ENCODE measurements at places on chromosomes 12 and 14.

DNA sequence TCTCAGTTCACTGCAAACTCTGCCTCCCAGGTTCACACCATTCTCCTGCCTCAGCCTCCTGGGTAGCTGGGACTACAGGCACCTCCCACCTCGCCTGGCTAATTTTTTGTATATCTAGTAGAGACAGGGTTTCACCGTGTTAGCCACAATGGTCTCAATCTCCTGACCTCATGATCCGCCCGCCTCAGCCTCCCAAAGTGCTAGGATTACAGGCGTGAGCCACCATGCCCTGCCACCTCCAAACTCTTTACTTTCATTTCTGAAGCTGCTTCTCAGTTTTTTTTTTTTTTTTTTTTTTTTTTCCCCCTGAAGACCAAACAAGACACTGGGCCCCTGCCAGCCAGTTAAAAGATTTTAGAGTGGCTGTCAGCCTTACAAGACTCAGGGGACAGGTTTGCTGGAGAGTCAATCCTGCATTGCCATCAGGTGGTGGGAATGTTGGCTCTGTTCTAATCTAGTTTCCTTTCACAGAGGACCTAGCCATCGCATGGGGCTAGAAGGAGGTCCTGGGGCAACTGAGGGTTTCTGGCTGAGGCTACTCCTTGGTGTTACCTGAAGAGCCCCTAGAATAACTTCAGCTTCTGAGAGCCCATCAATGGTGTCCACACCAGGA is 37.4 kb upstream of the HIGD1C start:
- no peak for DNase-seq

GRCh38 chr12:57152639-57153038 is 5.2 kb upstream of the LRP1-AS start:
- no peak for DNase-seq

DNA sequence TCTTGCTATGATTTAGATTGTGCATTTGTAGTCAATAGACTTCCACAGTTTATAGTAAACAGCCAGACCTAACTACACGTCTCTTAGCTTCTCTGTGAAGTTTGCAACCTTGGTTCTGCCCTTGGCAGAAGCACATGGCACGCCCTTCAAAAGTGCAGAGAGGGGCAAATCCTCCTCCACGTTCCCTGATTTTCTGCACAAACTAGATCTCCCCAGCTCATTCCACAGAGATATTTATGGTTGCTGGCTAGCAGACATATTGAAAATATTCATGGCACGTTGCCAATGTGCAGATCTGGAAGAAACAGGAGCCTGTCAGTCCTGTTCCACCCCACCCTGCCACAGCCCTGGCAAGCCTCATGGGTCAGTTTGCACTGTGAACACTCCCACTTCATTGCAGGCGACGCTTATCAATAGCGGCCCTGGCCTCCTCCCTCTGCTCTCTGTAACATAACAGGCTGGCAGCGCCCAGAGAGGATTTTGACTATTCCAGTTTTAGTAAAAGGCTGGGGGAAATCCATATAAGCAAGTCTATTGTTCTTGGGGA is 6.5 kb upstream of the LGALS3 start:
- no peak for DNase-seq

DNA sequence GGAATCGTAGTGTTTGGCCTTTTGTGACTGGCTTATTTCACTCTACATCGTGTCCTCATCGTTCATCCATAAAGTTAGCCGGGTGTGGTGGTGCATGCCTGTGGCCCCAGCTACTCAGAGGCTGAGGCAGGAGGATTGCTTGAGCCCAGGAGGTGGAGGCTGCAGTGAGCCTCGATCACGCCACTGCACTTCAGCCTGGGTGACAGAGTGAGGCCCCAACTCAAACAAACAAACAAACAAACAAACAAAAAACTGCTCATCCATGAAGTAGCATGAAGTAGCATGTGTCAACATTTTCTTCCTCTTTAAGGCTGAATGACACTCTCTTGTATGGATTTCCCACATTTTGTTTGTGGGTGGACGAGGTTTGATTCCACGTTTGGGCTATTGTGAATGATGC is 44.0 kb upstream of the MEG3 start:
- no peak for DNase-seq

GRCh38 chr12:98646294-98647090 is 1.4 kb downstream of the APAF1 start:
- DNase-seq = no peak

- DNase-seq = no peak
Measured at GRCh38 chr12:130031571-130032189, 127.9 kb upstream of the TMEM132D start.

DNA sequence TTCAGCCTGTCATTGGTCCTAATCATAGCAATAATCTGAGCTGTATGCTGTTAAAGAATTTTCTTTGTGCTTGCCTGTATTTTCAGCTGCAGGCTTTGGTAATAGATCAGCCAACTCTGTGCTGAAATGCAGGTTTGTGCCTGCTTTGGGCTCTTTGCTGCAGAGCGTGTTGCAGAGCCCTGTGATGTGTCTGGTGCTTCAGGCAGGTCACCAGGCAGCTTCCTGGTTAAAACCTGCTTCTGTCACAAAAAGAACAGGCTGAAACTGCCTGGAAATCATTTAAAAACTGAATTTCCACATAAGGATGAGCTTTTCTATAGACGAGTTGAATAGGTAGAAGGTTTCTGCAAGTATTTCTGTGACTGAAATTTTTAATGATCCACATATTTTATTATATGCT is 3.1 kb downstream of the DIP2B start:
- no peak for DNase-seq

- DNase-seq = no peak
Measured at GRCh38 chr12:10453156-10453555, at the start of gene KLRC1. Gene KLRC1 (minus strand): TSS chr12:10453377. CDS start chr12:10451156, 2,221 bp downstream.

GRCh38 chr12:38878986-38879385 is 26.4 kb downstream of the CPNE8 start:
- no peak for DNase-seq

DNA sequence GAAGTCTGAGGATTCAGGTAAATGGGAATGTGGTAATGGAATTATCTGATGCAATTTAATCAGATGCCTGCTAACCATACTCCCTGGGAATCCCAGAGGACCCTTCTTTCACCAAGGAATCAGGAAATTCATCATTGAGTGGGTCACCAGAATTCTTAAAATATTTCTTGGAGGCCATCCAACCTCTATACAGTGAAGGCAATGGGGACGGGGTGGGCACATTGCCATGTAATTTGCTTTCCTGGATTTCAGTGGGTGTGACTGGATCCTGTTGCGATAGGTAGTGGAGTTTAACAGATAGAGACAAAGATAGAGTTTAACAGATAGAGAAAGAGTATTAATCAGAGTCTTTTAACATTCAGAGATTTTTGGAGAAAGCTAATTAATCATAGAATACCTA is 394.4 kb downstream of the DAD1 start:
- DNase-seq = no peak

- DNase-seq = no peak
Measured at GRCh38 chr14:71595441-71595840, 336.8 kb upstream of the RGS6 start.

- DNase-seq = no peak
Measured at GRCh38 chr14:66174453-66174891, 311.7 kb upstream of the CCDC196 start.

- no peak for DNase-seq
Measured at GRCh38 chr12:120814903-120815429, 89.2 kb downstream of the SPPL3 start.

DNA sequence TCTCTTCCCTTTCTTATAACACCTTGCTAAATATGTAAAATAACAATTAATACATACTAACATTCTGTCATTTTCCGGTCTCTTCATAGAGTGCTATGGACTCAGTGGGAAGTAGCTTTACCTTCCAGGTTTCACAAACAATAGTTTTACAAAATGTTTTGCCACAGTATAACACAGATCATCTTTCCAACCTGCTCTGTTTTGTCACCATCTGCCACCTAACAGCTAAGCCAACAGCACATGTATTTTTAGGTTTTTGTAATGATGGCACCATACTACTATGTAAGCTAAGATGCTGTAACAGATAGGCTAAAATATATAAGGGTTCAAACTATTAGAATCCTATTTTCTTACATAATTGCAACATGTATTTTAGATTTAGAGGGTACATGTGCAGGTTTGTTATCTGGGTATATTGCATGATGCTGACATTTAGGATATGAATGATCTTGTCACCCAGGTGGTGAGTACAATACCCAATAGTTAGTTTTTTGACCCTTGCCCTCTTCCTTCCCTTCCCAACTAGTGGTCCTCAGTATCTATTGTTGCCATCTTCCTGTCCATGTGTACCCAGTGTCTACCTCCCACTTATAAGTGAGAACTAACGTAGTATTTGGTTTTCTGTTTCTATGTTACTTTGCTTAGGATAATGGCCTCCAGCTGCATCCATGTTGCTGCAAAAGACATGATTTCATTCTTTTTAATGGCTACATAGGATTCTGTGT is 8.7 kb downstream of the RHOJ start:
- DNase-seq = no peak

DNA sequence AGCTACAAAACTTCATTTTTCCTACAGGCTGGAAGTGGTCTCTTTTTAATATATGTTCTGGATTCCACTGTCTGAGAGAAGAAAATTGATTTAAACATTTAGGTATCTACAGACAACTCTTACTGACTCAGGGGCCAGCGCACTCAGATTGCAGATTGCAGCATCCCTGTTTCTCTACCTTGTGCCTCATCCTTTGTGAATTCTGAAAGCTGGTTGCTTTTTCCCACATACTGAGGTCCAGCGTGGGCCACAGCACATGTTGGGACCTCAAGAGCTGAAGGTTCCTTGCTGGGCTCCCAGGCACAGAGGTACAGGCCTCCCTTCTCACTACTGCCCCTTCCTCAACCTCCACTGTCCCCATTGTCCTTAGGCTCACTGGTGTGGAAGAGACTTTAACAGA is 101.7 kb upstream of the CCDC175 start:
- no peak for DNase-seq

GRCh38 chr14:74934476-74935359 is 11.7 kb upstream of the RPS6KL1 start:
- DNase-seq = no peak

GRCh38 chr14:105989566-105990302 is 463.4 kb downstream of the TMEM121 start:
- no peak for DNase-seq

GRCh38 chr14:101719708-101720107 is 41.8 kb upstream of the PPP2R5C start:
- DNase-seq = no peak

DNA sequence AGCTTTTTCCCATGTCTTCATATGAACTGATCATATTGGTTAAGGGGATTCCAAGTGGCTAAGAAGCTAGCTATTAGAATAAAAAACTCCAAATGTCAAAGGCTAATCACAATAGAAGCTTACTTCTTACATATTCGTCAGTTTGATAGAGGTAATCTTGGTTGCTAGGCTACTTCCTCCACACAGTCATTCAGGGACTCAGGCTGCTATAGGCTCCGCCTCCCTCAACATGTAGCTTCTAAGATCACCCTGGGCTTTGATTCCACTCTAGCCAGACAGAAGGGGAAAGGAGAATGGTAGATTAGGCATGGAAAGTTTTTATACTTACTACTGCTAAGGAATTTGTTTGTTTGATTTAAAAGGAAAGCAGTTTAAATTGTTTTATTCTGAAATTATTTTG is 207.9 kb downstream of the EFCAB11 start:
- no peak for DNase-seq

DNA sequence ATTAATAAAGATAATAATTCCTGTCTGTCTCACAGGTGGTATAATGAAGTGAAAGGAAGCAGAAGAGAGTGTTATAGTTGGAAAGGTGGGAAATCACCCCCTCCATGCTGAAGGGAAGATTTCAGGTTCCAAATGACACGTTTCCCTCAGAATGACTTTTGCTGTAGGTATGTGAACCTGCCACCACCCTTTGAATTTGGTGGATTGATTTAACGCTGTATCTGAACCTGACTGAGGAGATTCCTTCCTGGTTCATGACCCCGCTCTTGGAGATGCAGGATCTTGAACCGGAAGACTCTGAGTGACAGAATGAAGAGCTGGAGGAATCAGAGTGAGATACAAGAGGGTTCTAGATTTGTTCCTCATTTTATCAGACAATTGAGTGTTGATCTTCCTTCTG is 20.3 kb upstream of the EMP1 start:
- DNase-seq = no peak

DNA sequence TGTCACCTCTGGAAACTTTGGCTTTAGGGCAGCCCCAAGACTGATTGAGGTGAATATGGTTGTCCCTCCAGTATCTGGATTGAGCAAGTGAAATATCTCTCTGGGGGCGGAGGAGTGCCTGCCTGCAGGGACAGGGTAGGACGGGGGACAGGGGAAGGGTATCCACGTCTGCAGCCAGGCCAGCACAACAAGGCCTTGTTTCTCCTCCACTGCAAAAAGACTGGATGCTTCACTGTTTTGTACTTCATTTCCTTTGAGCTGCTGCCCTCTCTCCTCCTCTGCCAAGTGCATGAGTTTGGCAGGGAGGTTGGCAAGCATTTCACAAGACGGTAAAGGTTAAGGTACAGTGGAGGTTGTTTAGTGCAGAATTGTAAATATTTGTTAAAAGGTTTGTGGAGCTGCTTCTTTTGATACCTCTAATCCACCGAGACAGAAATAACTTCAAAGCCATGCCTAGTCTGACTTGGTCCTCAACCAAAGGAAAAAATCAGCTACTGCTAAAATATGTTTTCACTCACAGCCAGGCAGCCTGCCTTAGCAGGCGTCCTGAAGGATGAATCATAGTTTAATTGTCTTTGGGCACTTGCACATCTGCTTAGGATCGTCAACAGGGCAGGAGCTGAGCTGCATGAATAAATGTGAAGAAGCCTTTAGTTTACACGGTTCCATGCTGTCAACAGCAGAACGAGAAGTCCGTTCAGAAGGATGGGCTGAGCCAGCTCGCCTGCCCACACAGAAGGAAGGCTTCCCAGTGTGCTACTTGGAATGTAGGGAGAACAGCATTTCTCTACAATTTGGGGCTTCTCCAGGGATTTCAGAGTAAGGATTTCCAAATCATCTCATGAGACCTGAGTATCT is 269.7 kb downstream of the TTC6 start:
- DNase-seq = no peak

GRCh38 chr12:89707703-89708564 is 704 bp downstream of the ATP2B1 start:
- no peak for DNase-seq

DNA sequence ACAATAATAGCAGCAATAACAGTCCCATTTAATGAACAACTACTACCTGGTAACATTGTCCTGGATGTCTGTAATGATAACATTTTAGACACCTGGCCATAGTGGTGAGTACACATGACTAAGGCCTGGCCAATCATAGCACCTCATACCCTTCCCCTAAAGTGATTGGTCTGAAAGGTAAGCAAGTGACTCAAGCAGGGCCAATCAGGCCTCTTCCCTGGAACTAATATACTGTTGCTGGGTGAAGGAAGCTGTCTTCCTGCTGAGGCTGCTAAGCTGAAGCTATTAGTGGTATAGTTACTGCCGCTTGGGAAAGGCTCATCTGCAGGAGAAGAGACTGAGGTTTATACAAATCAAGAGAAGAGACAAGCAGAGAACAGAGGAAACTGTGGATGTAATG is 18.7 kb upstream of the NOS1 start:
- DNase-seq = no peak

All from NCI-H2081 treated with DMSO at 0.1 percent for 48 hours (cell line).